Stimulated activated CD4-positive, alpha-beta T cell treated with anti-CD3 and anti-CD28 coated beads, Interleukin-4, amount 100 ng/mL, for 48 hours (primary cell): ENCODE measurements at places on chromosomes 16 and 17.

DNA sequence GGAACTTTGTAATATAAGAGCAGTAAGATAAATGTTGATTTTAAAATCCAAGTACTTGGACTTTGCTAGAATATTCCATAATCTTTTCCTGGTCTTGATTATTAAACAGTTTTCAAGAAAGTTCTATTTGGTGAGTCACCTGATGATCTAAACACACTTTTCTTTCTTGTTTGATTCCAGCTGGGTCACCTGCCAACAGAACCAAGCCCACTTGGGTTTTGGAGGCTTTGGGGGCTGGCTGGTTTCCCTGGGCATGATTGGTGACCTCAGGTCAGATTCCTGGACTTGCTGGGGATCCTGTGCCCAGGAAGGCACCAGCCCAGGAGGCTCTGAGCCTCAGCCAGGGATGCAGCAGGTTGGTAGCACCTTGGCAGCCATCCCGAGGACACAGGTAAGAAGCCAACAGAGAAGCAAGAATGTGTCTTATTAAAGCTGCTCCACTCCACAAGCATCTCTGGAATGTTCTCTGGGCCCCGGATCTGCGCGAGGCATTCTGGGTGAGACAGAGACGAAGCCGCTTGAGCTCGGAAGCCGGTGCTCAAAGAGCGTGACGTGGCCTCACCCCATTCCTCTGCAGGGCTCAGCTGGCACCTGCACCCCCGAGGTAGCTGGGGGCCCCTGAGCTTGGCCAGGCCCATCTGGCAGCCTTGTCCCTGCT lies 3.1 kb upstream of the TEX19 start:
- DNase-seq = no peak

- DNase-seq = no peak
These were observed 28.6 kb upstream of the SPNS3 start for GRCh38 chr17:4405038-4405669.

DNA sequence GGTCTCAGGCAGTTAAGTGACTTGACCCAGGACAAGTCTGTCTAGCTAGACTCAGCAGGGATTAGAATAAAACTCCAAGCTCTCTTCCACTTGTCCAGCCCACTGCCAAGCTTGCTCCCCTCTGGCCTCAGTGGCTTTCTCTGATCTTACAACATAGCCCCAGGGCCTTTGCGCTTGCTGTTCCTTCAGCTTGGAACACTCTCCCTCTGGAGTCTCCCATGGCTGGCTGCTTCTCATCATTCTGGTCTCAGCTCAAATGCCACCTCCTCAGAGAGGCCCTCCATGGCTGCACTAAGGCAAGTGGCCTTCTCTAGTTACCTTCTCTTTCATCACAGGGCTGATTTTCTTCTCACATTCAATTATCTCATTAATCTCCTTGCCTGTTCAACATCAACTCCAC lies 1.1 kb downstream of the TVP23A start:
- no peak for DNase-seq

DNA sequence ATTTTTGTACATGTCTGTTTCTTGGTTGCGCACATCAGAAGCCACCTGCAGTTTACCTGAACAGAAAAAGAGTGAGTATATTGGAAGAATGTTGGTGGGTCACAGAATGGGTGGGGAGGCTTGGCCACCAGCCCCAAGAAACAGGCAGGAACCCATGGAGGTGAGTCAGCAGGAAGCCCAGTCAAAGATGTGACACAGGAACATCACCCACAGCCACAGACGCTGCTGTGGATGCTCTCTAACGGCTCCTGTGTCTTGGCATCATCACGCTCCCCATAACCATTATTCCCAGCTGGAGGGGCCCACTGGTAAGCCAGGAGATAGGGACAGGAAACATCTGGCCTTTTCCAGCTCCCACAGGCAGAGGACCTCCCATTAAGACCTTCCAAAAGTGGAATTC lies 94.0 kb upstream of the WSB1 start:
- DNase-seq = no peak

- no peak for DNase-seq
These were observed 23.5 kb downstream of the GPRC5B start for GRCh38 chr16:19861133-19861532.

GRCh38 chr17:45093444-45094110 lies 32.5 kb downstream of the NMT1 start:
- DNase-seq = no peak
